Kasumi-1 (cell line): ENCODE measurements at places on chromosomes 5 and 9.

GRCh38 chr5:179375236-179375685 lies 30.0 kb upstream of the ADAMTS2 start:
- DNase-seq, result no peak

- DNase-seq, result no peak
Observed at GRCh38 chr5:181098762-181099601, 32.0 kb downstream of the OR2V1 start.

- no peak for DNase-seq
Observed at GRCh38 chr9:123528501-123528900, 172.5 kb downstream of the CRB2 start.

GRCh38 chr9:90884178-90884577 lies 82.6 kb downstream of the SYK start:
- no peak for DNase-seq

GRCh38 chr9:124029617-124030016 lies 18.0 kb downstream of the LHX2 start:
- DNase-seq, result no peak

DNA sequence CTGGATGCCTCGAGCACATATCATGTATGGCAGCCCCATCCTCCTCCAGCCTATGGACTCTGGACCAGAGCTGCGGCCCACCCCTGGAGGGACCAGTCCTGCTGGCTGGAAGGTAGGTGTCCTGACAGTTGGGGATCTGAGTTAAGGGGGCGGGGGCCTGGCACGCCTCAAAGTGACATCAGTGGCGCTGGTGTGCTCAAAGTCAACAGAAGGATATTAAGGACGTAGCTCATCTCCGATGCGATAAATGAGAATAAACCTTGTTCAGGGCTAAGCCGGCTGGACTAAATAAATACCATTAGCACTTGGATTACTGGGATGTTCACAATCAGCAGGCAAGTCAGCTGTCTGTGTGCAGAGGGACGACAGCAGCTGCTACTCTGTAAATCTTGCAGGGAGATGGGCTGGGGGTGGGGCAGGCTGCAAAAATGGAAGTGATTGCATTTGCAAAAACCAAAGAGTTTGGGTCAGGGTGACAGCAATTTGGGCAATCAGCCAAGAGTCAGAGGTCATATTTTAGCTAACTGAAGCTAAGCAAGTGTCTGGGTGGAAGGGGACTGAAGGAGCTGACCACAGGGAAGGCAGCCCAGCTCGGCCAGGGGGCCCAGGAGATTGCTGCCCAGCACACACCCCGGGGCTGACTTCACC lies 80.0 kb upstream of the LRRTM2 start:
- no peak for DNase-seq

DNA sequence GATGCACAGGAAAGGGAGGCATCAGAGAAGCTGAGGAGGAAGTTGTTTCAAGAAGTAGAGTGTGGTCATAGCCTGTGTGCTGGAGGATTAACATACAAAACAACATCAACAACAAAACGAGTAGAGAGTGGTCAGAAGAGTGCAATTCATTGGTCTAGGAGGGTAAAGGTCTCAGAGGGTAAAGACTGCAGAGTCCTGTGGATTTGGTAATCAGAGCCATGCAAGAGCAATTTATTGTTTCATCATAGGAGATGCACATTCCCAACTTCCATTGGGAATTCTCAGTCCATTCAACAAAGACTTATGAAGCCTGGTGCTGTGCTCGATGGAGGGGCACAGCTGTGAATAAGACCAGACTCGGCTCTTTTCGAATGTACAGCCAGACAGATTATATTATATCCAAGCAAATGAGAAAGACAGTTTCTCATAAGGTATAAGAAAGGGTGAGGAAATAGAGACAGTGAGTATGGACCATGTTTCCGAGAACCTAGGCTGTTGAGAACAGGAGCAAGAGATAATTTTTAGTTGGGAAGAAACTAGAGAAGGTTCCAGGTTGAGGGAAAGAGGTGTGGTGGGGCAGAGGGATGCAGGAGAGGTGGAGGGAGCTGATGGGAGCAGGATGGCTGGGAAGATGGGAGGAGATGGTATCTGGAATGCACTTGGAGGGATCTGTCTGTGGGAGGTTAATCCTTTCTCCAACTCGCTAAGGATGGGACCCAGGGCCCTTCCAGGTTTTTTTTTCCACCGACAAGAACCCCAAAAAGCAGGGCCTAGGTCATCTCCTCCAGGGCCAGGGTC lies 7.9 kb upstream of the MYORG start:
- DNase-seq, result no peak

- no peak for DNase-seq
Observed at GRCh38 chr5:139090581-139090980, 107.6 kb downstream of the SIL1 start.

GRCh38 chr5:149747141-149747832 lies 17.2 kb downstream of the PPARGC1B start:
- no peak for DNase-seq

- DNase-seq, result peak; percentile 88
Observed at GRCh38 chr5:126972062-126972895, 58.1 kb downstream of the MARCHF3 start.

DNA sequence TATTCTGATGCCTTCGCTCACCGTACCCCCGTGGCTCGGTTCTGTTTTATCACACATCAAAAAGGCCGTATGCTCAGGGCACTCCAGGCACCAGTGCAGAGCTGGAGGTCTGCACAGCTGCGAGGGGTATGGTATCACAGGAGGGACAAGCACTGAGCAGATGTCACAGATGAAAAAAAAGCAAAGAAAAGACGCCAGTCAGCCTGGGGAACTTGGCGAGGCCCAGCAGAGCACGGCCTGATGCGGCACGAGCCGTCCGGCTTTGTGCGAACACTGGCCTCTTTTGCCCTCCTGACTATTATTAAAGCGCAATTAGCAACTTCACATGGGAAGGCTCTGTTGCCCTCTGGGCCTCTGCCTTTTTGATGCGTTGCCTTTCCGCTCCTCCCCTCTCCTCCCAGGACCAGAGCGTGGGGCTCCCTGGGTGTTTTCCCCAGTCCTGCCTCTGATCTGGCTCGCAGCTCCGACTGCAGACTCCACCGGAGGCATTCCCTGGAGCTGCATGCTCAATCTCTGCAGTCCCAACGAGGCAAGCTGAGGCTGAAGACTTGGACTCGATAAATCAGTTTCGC lies 44.4 kb downstream of the AK8 start:
- DNase-seq, result no peak

- DNase-seq, result no peak
Observed at GRCh38 chr5:131224387-131225201, 39.3 kb upstream of the CDC42SE2 start.

DNA sequence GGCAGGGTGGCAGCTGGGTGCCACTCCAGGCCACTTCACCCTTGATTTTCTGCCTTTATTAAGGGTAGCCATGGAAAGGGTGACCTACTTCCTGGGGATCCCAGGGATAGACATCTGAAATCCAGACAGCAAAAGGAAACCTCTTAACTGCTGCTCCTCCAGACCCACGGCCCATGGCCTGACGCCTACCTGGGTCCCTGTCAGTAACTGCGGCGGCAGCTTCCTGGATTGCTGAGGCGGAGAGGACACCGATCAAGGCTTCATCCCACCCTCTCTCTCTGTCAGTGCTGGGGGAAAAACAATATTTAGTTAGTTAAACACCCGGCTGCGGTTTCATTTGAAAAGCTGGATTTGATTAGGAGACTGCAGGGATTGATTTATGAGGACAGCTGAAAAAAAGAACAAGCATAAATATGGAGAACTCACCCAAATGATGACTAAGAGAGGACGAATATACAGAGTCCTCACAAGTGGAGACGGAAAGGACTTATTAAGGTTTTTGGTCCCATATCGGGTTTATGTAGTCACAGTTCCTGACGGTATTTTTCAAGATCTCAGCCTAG lies 158.7 kb upstream of the KLF4 start:
- no peak for DNase-seq

DNA sequence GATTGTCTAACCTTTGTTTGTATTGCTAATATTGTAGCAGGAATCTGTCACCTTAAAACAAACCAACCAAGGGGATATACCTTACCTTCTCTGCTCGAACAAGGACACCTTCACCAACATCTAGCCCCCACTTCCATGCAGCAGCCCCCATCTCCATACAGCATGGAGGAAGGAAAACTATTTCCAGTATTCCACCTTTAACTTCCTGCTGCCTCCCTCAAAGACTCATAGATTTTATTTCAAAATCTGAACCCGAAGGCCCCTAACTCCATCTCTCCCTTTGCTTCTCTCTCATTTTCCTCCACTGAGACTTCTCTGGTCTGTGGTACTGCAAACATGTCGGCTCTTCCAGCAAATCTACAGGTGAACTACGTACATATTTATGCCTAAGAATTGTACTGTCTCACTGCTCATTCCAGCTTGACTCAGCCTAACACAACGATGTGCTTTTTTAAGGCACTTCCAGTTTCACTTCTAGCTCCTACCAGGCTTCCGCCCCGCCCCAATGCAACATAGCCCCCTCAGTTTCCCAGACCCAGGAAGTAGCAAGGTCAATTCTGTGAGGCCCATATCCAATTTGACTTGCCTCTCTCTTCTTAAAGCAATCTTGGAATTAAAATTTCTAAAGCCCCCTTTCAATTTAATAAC lies 70.7 kb upstream of the RNF38 start:
- peak; percentile 56 for DNase-seq

- no peak for DNase-seq
Observed at GRCh38 chr5:64861281-64861680, 92.6 kb downstream of the CWC27 start.

DNA sequence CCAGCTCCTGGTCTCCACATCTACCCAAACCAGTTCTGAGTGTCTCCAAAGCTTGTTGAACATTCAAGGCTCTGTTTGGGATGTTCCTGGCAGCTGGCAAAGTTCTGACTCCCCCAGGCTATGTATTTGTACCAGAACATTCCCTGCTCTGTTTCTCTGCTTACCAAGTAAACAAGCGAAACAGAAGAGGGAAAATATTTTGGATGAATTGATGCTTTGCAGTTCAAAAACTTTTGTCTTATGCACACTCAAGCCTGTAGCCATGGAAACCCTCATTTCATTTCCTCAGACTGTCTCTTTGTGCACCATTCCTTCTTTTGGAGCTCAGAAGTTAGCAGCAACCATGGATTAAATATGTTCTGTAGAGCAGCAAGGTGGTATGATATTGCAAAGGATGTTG lies 145.8 kb downstream of the ACTL7B start:
- DNase-seq, result no peak

GRCh38 chr5:71013575-71013974 lies 11.6 kb downstream of the NAIP start:
- DNase-seq, result no peak

DNA sequence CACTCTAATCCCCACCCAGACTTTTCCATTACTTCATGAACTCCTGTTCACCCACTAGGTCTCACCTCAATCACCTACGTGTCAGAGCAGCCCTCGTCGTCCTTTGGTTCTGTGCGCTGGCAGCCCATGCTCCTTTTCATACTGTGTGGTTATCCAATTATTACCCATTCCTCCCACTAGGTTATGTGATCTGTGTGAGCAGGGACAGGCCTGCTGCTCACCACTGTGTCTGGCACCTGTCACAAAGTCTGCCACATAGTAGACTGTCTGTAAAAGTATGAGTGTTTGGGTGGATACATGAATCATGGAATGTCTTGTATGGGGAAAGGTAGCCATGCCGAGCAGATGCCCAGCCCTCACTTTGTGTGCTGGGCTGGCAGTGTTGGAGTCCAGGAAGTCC lies 12.1 kb upstream of the SMAD5 start:
- no peak for DNase-seq
